CD8-positive, alpha-beta memory T cell (primary cell): ENCODE measurements at places on chromosomes 3 and 15.

DNA sequence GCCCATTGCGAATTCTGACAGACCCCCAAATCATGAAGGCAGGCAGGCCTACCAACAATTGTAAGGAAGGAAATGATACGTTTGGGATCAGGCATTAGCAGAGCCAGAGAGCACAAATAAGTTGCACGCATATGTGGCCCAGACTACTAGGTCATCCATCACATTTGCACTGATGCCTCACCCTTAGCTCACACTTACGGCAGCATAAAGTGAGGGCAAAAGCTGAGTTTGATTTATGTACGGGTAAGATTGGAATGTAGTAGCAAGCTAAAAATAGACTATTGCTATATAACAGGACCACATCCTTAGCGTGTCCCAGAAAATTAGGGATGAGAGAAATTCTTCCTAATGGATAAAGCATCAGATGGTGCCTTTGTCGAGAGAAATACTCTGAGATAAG, 58.6 kb downstream of the QTRT2 start:
- DNase-seq, result no peak

GRCh38 chr3:151955356-151955755, 81.9 kb downstream of the SUCNR1 start:
- DNase-seq, result no peak

- DNase-seq, result no peak
Observed at GRCh38 chr3:46898321-46899150, 21.0 kb downstream of the PTH1R start.

DNA sequence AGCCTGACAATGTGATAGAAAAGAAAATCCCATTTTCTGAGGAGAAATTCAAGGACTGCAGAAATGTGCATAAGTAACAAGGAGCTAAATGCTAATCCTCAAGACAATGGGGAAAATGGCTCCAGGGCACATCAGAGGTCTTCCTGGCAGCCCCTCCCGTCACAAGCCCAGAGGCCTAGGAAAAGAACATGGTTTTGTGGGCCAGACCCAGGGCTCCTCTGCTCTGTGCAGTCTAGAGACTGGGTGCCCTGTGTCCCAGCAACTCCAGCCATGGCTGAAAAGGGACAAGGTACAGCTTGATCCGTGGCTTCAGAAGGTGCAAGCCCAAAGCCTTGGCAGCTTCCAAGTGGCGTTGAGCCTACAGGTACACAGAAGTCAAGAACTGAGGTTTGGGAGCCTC, 176.8 kb upstream of the SUCLG2 start:
- no peak for DNase-seq

GRCh38 chr15:39336926-39337325, 244.0 kb upstream of the THBS1 start:
- no peak for DNase-seq

DNA sequence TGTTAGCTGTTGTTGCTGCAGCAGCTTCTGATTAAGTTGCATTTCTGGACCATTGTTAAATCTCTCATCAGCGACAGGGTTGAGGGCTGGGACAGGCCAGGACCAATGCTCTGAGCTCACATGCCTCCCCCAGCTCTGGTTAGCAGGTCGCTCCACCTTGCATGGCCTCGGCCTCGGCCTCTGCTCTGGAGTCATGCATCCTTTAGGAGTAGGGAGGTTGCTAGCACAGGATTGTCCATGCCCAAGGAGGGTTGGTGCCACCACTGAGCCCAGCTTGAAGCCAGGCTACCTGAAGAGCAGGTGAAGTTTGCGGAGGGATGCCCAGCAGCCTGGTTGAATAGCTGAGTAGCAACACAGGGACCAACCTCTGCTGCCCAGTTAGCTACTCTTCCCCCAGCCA, 11.2 kb upstream of the CPNE9 start:
- DNase-seq, result peak; percentile 10

- DNase-seq, result no peak
Observed at GRCh38 chr15:57881972-57882371, 175.5 kb downstream of the POLR2M start.

GRCh38 chr15:100869151-100869999, 10.3 kb upstream of the ALDH1A3 start:
- DNase-seq, result no peak

DNA sequence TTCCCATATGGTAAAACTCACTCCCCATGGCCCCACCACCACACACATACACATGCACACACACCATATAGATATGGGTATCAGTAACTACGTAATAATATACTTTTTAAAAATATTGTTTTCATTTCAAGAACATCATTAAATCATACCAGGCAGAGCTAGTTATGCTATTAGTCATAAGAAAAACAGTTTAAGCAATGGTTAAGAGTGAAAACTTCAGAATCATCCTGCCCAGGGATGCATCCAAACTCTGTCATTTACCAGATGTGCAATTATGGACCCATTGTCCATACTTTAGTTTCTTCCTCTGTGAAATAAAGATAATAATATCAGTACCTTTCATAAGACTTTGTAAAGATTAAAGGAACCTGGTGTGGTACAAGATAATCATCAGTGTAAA, 608.3 kb downstream of the RBMS3 start:
- no peak for DNase-seq

GRCh38 chr3:149091983-149092382, 5.7 kb upstream of the HLTF start:
- no peak for DNase-seq

DNA sequence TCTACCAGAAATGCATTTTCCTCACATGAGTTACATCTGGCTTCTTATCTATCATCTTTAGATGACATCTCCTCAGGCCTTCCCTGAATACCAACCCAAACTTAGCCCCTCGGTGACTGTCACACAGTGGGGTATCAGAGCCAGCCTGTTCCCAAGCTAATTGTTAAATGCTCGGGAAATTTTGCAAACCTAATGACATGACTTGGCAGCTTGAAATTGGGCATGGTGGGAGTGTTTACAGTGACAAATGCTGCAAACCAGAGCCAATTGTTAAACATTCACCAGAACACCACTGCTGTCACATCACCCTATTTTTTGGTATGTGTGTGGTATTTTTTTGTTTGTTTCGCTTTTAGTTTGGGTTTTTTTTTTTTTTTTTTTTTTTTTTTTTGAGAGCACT, 130.8 kb downstream of the HCN4 start:
- no peak for DNase-seq

DNA sequence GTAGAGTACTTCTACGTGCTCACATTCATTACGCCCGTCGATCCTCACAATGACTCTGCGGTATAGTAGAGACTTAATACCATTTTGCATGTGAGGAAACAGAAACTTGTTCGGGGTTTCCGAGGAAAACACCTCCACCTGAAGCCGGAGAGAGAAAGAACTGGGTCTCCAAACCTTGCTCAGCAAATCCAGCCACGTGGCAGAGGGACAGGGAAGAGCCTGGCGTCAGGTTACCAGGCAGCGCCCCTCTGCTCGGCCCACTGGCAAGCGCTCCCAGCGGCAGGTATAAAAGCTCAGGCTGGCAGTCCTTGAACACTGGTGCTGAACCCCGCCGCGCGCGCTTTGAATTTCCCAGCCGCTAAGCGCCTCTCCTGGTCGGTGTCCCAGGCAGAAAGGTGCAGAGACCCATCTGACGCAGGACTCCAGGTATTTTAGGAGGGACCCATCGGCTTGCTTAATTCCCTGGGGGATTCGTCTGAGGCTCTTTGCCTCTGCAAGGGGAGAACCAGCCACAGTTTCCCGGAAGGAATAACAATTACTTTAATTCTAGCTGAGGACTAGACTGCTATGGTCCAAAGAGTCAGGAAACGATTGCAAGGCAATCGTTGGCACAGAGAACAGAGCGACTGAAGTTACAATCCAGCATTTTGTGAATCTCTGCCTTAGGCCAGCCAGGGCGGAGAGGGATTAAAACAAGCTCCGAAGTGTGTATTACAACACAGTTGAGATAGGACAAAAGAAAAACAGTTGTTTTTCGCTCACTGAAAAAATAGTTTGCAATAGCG, at the start of gene C2CD4A:
Gene C2CD4A, plus strand, starts transcription at position 315 of the 785 bp plus-strand sequence. CDS start 637 bp downstream, outside the sequence.
- DNase-seq, result peak; percentile 75

GRCh38 chr15:58585693-58586443, 154.1 kb downstream of the LIPC start:
- no peak for DNase-seq

DNA sequence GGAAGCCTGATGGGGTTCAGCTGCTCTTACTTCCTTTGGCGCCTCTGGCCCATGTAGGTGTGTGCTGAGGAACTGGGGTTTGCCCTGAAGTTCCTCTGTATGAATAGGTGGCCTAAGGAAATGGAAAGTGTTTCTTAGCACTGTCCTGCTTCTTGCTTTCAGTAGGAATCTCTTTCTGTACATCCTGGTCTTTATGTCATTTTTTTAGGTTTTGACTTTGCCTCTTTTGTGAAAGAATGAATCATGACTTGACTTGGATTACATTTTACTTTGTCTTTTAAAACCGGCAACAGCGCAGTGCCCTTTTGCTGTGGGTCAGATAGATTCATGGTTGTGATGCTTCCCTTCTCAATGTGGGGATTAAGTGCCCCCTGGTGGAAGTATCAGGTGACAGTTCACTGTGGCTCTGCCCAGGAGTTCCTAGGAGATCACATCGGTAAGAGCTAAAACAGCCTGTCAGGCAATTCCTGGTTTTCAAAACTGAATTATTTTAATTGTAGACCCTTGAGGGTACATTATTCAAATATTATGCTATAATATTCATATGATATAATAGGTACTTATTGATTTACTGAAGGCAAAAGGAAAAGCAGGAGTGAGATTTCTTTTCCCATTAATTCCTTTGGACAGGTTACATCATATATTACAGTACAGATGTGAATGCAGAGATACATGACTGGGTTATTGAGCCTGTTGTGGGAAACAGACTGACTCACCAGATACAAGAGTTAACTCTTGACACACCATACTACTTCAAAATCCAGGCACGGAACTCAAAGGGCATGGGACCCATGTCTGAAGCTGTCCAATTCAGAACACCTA, 95.4 kb downstream of the HCN4 start:
- peak; percentile 18 for DNase-seq

DNA sequence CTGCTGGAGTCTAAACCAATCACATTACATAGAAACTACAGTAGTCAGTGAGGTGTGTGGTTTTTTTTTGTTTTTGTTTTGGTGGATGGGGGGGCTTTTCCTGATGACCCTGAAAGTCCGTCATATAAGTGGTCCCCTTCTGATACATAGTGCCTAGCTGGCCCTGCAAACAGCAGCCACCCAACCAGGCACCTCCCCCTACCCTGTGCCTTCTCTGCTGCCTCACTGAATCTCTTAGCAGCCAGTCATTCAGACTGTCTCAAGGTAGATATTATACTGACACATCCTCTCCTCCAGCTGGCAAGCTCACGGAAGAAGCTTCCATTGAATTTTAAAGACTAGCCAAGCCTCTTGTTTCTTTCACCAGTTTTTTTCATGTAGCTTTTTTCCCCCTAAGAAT, 21.4 kb downstream of the SYN2 start:
- no peak for DNase-seq

DNA sequence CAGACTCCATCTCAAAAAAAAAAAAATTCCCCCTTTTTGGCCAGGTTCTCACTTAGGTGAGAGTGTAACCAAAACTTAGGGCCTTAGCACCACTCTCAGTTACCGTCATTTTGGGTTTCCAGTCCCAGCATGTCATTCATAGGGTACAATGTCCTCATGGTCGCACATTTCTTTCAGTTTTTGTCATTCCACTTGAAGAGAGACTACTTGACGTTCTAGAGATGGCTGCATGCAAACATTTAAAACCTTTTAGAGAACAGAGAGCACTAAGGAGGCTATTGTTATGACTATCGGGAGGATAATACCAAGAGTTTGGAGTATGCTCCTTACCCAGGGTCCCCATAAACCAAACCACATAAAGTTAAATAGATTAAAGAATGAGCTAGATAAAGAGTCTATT, 37.9 kb upstream of the THUMPD3 start:
- no peak for DNase-seq

DNA sequence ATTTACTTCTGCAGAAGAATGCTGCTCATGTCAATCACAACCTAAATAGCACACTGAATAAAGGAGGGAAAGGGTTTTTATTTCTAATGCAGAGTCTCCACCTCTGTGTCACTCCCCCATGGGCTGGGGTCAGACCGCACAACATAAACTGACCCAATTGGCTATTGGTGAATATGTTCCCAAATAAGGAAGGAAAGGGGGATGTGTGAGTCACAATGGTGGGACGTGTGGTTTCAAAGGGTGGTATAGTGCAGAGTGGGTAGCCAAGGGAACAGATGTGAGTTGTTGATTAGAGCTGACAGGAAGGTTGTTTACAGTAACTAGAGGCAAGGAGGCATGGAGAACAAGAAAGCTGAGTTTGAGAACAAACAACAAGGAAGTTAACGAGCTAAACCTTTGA, 491.8 kb downstream of the ZPLD1 start:
- no peak for DNase-seq

- DNase-seq, result no peak
Observed at GRCh38 chr3:139119331-139120025, 74.8 kb upstream of the PRR23C start.

- DNase-seq, result no peak
Observed at GRCh38 chr15:73564255-73564654, 68.9 kb downstream of the NPTN start.

GRCh38 chr3:193230610-193231009, 10.4 kb upstream of the PLAAT1 start:
- DNase-seq, result no peak

DNA sequence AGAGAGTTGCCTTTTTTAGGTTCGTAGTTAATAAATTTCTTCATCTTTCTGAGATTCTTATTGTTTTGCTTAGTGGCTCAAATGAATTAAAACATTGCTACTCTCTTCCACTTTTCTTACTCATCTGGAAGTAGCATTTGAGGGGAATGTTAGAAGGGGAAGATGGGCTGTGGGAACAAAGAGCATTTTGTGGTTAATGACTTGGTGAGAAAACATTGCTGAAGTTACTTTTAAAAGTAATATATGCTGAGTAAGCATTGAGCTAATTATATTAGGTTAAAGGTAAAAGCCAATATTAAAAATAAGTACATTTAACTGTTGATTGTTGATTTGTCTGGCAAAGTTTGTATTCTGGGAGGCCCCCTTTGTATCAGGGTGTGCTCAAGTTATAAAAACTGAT, 5.7 kb downstream of the MORF4L1 start:
- DNase-seq, result no peak

GRCh38 chr15:58396181-58396580, 35.6 kb upstream of the LIPC start:
- no peak for DNase-seq

GRCh38 chr3:81968658-81969057, 207.2 kb upstream of the GBE1 start:
- DNase-seq, result no peak

DNA sequence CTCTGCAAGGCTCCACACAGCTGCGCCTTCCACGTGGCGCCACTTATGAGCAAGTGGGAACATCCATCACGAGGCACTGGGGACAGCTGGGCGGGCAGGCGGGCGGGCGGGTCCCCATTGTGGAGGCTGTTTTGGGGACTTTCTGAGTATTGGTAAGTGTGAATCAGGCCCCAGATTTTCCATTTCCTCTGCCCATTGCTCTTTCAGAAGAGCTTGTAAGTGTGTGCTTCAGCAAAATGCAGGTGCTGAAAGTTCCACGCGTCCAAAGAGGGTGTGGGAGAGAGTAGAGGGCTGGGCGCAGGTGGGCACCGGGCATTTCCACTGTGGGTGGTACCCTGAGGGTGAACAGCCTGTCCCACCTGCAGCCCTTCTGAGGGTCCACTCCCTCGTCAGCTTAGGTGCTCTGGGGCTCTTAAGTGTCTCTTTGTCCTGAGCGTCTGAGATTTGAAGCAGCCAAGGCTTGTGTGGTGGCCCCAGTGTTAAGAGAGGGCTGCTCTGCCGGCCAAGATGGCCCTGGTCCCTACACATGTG, 177.1 kb downstream of the RPLP1 start:
- DNase-seq, result no peak
